ENCODE measurements at places on chromosomes 2 and 18.

GRCh38 chr2:241255542-241256167, 59.8 kb downstream of the HDLBP start:
- DNase-seq, result no peak

GRCh38 chr2:10120877-10121574, 1.5 kb upstream of the RRM2 start:
- no peak for DNase-seq

DNA sequence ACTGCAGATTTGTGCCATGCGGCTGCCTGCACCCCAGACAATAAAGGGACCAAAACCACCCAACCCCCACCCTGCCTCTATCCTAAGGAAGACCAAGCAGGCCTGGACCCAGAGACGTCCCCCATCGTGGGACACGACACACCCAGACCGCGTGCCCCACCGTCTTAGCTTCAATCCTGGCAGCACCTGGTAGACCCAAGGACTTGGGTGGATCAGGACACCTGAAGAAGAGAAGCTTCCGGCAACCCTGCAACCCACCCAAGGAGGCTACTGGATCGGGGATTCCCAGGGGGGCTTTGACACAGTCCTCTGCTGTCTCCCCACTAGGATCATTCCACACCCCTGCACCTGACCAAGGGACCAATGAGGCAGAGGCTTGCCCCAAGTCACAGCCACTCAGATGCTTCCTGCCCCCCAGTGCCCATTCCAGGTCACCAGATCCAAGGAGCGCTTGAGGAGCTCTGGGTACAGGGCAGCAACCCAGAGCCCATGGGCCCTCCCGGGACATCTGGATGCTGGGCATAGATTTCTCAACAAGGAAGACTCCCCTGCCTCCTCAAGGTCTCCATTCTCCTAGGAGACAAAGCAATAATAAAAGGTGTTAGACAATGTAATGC, 3.6 kb downstream of the ALPI start:
- no peak for DNase-seq

DNA sequence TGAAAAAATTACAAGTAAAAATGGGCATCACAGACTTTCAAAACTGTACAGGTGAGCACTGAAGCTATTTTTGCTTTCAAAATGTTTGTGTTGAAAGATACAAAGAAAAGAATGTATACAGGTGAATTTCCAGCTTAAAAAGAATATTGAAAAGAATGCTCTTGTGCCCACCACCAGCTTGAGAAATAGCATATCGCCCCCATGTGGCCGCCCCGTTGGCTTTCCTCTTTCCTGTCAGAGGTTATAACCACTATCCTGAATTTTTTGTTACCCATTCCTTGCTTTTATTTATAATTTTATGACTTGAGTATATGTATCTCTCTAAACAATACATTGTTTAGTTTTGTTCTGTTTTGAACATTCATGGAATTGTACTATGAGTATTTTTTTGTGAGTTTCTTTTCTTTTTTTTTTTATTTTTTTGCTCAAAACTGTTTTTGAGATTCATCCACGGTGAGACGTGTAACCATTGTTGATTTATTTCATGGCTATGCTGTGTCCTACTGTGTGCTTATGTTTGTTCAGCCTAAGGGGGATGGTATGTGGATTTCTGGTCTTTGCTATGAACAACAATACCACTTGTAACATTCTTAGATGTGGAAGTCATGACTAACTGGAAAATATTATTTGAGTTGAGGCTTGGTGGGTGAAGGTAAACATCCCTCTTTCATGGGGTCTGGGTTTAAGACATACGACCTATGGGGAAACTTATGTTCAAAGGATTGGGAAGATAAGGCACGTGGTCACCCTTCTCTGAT, 11.6 kb downstream of the TRPM8 start:
- peak; percentile 21 for DNase-seq

Data from head of caudate nucleus (tissue), 42 donors.